ENCODE measurements at places on chromosomes 12 and 14. TPM values are rescaled to one million over a fixed set of nuclear protein-coding genes. Genes with fewer than 3 reads are reported as not detected.

Gene KLHDC1
- total RNA-seq = 1.6 TPM

Gene TOMM20L
- total RNA-seq = not detected

Gene TMEM233
- total RNA-seq = 7.2 TPM

Gene PRR4
- 3.7 TPM for total RNA-seq

Data from endothelial cell (in vitro differentiated cells).